CD4-positive, alpha-beta T cell treated with Interleukin-17A for 1 hour (primary cell): ENCODE measurements at places on chromosomes 5 and 9.

- no peak for DNase-seq
Observed at GRCh38 chr9:2299156-2299842, 284.2 kb downstream of the SMARCA2 start.

GRCh38 chr9:111350556-111350955 lies 20.5 kb upstream of the OR2K2 start:
- DNase-seq: no peak

DNA sequence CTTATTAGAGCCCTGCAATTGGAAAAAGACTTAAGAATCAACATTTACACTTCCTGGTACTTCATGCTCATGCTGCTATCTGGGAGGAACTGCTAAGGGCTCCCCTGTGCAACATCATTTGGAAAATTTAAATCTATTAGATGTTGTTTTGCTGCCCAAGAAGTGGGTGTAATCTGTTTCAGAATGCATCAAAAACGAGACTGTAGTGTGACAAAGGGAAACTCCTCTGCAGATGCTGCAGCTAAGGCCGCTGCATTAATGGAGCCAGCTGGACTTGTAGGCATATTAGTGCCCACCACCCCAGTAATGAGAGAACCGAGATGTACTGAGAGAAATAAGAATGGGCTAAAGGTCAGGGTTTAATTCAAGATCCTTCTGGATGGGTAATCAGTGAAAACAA lies 11.1 kb upstream of the PAIP1 start:
- no peak for DNase-seq

DNA sequence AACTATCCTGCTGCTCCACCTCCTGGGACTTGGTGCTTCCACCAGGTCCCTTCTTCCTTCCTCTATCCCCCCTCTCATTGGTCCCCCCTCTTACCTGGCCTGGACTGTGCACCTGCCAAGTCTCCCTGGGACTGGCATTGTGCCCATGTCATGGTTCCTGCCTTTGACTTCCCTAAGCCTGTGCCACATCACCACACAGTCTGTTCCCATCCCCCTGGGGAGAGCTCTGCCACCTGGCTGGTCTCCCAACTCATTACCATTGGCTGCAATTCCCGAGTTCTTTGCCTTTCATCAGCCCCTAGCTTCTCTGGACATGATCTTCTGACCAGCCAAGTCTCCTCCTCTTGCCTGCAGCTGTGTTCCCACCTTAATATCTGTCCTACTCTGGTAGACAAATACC lies 180.3 kb downstream of the SREK1 start:
- no peak for DNase-seq

- peak; percentile 25 for DNase-seq
Observed at GRCh38 chr9:89277454-89277853, 33.5 kb upstream of the CKS2 start.

DNA sequence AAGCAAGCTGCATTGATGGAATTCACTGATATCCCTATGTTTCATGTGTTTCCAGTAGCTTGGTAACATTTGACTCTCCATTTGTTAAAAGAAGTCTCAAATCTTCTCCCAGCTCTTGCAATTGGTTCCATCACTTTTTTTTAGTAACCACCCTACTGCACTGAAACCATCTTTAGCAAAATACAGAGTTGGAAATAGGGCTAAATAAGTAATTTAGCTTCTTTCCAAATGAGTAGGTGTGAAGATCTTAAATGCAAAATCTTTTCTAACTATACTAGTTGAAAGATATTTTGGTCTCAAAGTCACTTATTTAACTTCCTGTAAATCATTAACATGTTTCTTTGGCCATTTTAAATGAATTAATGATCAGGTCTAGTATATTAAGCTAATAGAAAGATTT lies 138.1 kb downstream of the DIRAS2 start:
- no peak for DNase-seq

- DNase-seq: no peak
Observed at GRCh38 chr9:111874500-111874899, 22.1 kb upstream of the UGCG start.

DNA sequence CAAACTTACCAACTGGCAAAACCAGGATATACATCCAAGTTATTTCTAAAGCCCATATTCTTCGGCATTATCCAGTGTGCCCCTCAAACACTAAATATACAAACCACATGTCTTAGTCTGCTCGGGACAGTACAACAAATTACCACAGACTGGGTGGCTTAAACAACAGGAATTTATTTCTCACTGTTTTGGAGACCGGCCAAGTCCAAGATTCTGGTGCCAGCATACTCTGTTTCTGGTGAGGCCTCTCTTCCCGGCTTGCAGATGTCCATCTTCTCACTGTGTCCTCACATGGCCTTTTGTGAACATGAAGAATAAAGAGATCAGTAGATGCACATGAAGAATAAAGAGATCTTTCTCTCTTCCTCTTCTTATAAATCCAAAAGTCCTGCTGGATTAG lies 12.9 kb upstream of the SLCO6A1 start:
- no peak for DNase-seq

- peak; percentile 26 for DNase-seq
Observed at GRCh38 chr9:106921341-106921899, 58.5 kb downstream of the ZNF462 start.

DNA sequence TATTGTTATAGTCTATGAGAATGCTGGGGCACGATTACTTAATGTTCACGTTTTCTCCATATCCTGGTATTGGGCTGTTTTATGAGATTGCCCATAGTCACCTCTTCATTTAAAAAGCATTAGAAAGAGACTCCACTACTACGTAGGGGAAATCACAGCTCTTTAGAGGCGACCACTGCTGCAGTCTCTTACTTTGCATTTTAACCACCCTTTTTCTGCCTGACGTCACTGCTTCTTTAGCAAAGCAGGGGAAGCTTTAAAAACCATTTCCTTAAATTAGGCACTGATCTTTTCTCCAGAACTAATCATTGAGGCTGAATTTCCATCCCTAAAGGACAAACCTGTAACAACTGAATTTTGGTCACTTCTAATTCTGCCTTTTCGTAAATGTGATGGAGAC lies 38.9 kb downstream of the ZNF608 start:
- no peak for DNase-seq

- no peak for DNase-seq
Observed at GRCh38 chr9:15386465-15386864, 36.2 kb upstream of the SNAPC3 start.

DNA sequence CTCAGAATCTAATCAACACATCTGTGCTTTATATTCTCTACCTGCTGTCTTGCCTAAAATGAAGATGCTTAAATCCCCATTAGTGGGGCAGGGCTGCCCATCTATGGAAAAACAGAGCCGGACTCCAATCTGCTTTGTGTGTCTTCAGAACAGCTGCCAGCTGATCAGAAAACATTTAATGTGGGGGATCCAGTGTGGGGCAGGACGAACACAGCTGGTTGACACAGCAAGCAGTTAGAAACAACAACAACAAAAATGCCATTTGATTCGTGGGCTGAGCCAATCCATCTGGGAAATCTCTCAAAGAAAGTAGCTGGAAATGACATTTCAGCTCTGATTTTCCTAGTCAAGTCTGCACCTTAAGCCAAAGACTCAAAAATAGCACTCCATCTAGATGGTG lies 99.8 kb downstream of the PPP2R2B start:
- DNase-seq: no peak

GRCh38 chr5:14824499-14824898 lies 47.1 kb downstream of the ANKH start:
- no peak for DNase-seq

DNA sequence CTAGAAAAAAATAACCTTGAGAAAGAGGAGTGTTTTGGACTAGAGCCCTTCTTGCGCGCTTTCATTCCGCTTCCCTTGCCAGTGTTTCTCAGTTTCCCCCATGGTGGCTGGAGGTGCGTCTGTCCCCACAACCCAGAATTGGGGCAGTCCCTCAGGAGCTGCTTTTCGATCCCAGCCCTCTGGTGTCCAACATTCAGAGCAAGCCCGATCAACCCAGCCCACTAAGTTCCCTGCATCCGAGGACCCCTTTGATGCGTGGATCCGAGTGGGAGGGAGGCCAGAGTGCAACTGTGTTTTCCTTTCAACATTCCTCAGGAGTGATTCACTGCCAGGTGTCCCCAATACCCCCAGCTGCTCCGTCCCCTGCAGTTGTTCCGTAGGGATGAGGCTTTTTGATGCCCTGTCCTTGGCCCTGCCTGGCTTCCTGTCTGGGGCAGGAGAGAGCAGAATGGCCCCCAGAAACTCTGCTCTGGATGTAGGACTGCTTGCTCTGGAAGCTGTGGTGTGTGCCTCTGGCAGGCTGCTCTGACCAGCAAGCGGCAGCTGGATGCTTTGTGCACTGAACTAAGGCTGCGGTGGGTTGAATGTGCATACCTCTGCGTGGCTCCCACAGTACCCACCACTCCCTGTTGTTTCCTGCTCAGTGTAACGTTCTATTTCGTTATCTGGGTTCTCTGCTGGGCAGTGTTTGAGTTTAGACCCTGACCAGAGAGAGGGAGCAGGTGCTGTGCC lies 117.5 kb downstream of the BOD1 start:
- no peak for DNase-seq

DNA sequence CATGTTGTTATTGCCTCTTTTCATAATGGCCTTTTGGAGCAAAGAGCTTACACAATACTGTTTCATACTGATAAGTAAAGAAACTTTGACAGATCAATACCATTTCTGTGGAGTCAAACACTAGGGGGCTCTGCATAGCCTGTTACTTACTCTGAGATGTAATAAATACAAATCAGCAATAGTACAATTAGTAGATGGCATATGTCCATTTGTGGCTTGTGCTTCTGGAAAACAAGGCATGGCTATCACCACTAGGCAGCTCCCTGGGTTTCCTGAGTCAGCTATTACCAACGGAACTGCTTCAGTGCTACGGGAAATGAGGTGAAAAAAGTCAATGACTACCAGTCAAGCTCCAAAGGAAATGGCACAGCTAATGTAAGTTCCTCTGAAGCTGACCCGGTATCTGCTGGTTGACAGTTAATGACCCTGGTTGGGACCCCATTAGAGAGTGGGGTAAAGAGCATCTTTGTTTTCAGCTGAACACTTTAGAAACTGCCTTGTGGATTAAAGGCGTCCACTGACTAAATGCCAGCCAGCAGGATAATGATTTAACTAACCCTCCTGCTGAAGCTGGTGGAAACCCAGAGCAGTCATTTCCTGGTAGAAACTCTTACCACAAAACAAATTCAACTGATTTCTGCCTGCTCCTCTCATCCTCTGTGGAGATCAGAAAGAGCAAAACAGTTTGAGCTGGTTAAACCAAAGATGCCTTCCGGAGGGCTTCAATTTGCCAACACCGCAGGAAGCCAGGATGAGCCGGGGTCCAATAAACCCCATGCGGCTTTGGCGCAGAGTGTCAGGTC lies 69.0 kb upstream of the FAM169A start:
- DNase-seq: peak; percentile 45

GRCh38 chr5:885529-885928 lies 7.1 kb downstream of the BRD9 start:
- no peak for DNase-seq

DNA sequence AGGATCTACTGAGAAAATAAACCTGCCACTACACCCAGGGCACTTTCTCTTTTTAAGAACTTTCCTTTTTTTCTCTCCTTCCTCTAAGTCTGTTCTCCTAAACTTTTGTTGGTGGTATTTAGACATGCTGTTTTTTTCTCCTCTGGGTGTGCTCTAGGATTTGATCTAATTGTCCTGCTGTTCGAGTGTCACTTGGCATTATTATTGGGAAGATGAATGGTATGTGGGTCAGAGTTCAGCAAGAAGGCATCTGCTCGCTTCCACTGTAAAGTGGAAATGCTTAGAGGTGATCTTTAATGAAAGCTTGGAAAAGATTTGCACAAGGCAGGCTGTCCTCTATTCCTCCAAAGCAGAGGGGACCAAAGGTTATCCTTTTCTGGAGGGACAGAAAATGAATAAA lies 1.3 kb upstream of the PLPPR1 start:
- no peak for DNase-seq

DNA sequence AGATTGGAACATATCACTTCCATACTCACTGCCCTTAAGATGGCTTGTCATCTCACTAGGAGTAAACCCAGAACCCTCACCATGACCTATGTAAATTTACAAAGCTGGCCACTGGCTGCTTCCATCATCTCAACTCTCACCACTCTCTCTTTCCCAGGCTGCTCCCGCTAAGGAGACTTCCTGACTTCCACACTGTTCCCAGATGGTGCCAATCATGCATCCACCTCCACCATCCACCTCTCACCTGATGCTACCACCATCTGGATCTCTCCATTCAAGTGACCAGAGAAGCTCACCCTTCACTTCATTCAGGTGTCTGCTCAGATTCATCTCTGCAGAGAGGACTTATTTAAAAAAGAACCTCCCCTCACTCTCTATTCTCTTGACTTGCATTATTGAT lies 91.3 kb downstream of the HTR4 start:
- no peak for DNase-seq

GRCh38 chr5:139708877-139709581 lies 60.9 kb downstream of the CXXC5 start:
- no peak for DNase-seq

- no peak for DNase-seq
Observed at GRCh38 chr9:131111854-131112311, 13.5 kb upstream of the NUP214 start.

DNA sequence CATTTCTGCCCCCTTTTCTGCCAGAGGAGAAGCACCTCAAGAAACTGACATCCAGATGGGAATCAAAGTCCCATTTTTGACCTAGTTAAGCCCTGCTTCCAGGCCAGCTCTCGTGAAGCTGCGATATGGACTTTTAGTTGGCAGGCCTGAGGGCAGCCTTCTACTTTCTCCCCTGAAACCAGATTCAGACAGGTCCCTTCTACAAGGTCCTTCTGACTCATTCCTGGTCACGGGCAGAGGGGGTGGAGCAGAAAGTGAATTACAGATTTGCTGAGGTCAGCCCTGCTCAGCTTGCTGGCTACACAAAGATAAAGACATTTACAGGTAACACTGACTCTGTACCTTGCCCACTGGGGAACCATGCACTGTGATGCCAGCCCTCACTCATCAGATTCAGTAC lies 52.8 kb upstream of the TUT7 start:
- no peak for DNase-seq

GRCh38 chr9:86854898-86855523 lies 92.3 kb downstream of the GAS1 start:
- DNase-seq: no peak

GRCh38 chr5:93578813-93579691 lies 2.0 kb downstream of the NR2F1-AS1 start:
- no peak for DNase-seq

DNA sequence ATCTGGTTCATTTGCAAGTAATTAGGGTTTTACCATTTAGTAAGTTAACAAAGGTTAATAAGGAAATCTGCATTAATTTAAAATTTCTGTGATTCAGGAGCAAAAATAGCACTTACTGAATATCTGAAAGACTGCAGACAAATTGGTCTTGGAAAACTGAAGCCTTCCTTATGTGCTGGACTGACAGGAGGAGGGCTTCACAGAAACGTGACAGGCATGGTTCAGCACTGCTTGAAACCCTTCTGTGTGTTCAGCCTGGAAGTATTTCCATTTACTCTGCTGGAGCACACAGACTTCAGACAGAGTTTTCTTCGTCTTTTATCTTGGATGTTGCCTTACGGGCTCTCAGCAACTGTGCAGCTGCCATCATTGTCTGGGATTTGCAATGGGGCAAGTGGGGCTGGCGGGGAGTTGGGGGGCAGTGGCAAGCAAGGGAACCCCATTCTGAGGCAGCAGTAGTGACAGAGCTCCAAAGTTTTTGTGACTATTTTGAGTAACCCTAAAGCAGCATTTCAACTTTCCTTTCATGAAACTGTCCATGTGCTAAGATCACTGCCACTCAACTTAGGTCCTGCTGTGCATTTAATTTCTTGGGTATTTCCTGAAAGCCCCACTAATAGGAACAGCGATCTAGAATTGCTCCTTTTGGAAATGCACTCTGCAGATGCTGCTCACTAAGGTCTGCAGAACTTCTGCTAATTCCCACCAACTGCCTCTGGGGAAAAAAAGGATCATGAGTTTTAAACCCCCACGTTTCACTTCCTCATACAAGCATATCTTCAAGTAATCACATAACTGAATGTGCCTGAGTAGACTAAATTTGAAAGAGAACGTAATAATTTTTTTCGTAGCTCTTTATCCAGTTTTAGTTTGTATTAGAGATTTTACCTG lies 56.6 kb downstream of the KCNN2 start:
- no peak for DNase-seq
